Suprapubic skin (tissue), 4 donors: ENCODE measurements at places on chromosomes 12 and 14. TPM values are rescaled to one million over a fixed set of nuclear protein-coding genes. Genes with fewer than 3 reads are reported as not detected.

DNA sequence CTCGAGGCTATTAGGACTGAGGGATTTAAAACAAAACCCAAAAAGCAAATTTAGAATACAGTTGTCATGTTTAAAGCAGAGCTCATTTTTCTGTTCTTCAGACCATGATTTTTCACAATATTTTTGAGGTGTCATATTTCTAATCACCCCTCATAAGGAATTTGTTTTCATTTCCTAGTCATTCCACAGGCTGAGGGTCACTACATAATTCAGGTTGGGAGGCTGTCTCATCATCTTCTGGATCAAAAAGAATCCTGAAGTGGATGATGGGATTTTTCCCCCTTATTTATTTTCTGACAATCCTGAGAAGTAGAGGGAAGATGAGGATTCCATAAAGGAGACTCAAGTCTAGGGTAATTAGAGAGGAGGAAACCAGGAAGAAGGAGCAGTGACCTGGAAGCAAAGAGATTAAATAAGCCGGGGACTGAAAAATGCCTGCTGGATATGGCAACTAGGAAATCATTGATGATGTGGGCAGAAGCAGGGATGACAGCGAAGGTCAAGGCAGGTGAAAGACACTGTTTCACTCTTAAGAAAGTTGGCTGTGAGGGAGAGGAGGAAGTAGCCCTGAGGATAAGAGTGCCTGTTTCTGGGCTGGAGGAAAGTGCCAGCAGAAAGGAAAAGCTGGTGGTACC, 9.0 kb upstream of the PCNX1 start:
- DNase-seq: no peak

- no peak for DNase-seq
These were observed 48.4 kb downstream of the LTBP2 start for GRCh38 chr14:74563586-74564159.

DNA sequence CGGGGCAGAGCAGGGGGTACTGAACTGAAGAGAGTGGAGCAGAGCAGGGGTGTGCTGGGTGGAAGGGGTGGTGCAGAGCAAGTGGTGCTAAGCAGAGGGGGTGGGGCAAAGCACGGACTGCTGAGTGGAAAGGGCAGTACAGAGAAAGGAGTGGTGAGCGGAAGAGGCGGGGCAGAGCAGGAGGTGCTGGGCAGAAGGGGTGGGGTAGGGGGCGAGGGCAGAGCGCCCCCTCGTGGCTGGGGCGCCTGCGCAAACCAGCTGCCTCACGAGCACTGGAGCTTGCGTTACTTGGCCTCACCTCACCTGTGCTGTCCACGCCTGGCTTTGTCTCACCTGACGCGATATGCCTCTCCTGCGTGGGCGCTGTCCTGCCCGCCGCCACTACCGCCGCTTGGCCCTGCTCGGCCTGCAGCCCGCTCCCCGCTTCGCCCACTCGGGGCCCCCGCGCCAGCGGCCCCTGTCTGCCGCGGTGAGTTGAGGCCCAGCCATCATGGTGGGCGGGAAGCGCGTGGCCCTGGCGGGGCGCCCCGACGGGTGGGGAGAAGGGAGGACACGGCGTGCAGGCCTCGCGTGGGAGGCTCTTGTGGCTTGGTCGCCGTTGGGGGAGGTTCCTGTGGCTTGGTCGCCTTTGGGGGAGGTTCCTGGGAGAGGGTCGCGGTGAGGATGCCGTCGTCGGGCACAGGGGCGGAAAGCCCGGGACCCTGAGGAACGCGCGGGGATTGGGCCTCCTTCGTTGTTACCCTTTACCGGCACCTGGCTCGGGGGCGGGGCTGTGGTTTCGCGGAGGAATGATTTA, at the start of gene COX8C:
Gene COX8C (plus strand): TSS at position 257 of the 796 bp plus-strand sequence. CDS start 87 bp downstream, at position 344.
- no peak for DNase-seq

DNA sequence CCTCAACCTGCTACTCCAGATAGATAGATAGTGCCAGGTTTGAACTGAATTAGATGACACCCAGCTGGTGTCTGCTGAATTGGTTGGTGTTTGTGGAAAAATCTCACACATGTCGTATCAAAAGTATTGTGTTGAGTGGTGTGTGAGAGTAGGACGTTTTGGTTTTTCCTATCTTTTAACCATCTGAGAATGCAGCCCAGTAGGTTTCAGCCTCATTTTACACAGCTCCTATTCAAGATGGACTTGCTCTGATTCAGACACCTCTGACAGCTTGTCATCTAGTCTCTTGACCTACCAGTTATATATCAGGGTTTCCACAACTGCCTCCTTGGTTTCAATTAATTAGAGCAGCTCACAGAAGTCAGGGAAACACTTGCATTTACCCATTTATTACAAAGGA, 254.4 kb downstream of the KTN1 start:
- no peak for DNase-seq

GRCh38 chr12:94290353-94290752, 142.0 kb downstream of the PLXNC1 start:
- no peak for DNase-seq

GRCh38 chr12:95116341-95116740, 42.9 kb upstream of the NR2C1 start:
- no peak for DNase-seq

DNA sequence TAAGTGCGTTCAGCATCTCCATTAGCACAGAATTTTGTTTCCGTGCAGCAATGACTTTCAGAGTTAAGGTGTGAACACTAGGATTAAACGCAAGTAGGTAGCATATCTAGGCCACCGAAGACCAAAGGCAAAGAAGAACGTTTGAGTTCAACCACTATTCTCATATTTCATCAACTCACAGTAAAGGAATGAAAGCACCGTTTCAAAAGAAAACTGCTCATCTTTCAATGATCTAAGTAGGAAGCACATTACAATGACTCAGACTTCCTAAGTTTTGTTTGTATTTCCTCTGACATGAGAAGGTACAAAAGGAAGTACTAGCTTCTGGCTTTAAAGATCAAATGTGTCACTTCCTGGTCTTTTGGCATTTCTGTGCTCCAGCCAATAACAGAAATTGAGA, 57.6 kb downstream of the ACADS start:
- DNase-seq: no peak

GRCh38 chr12:97877404-97877803, 414.8 kb downstream of the RMST start:
- no peak for DNase-seq

DNA sequence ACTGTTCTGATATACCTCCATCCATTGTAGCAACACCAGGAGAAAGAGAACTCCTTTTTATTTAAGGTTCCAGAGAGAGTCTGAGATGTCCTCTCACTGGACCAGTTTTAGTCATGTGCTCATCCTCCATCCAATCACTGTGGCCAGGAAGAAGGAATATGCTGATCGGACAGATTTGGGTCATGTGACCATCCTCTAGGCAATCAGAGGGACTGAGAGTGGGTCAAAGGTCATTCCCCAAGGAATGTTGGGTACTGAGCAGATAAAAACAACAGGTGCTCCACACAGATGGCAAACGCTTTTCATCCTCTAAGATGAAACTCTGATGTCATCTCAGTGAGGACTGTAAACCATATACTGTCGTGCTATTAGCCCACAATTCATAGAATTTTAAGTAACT, 28.8 kb upstream of the RPH3A start:
- DNase-seq: no peak

DNA sequence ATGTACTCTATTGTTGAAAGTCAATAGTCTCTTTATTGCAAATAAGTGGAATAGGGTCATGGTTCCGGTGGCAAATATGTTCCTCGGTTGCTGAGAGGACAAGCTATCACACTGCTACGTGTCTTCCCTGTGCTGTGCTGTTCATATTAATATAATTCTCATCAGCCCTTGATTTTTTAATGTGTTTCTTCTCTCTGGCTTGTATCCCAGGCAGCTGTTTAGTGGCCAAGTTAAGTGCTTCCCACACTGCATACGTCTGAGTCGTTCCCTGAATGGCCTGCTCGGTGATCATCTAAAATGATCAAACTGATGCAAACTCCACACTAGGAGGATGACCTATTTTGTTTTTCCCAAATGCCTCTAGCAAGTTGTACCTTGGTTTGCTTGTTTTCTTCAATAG, 186.4 kb downstream of the ANO6 start:
- no peak for DNase-seq

DNA sequence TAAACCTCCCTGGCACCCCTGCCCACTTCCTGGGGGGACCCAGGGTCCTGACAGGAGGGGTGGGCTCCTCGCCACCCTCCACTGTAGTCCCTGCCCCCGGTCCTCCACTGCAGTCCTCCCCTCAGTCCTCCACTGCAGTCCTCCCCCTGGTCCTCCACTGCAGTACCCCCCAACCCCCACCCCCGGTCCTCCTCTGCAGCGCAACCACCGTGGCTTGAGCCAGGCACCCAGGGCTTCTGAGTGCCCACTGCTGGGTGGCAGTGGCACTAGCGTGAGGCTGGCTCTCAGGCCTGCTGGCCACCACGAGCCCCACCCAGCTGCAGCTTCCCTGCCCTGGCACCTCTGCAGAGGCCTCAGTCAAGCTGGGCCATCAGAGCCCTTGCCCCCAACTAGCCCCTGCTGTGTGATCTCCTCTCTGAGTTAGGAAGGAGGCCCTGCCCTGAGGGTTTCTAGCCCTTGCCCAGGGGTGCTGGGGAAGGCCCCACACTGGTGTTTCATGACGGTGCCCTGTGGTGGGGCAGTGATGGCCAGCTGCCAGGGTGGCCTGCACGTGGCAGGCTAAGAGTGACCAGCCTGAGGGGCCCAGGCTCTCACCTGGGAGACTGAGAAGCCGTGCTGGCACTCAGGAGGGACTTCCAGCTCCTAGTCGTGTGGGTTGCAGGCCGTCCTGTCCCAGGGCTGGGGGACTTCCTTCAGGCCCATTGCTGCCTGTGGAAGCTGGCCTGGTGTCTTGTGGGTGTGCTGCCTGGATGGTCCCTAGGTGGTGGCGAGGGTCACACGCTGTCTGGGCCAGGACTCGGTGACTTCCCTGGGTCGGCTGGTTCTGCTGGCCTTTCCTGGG, 9.7 kb downstream of the CEP170B start:
- DNase-seq: no peak

DNA sequence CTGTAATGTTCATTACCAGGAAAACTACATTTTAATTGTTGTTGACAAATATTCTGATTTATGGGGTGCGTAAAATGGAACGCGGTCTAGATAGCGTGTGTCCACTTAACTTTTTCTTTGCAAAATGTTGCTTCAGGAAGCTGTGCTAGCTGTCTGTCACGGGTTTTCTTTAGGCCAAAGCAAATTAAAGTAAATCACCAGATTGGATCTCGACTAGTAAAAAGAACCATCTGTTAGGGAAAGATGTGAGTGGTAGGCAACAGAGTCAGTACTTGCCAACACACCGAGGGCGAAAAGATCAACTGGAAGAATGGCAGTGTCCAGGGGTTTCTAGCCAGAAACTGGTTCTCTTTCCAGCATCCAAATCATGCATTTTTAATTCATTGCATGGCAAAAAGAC, 404.9 kb upstream of the TMPO start:
- no peak for DNase-seq

DNA sequence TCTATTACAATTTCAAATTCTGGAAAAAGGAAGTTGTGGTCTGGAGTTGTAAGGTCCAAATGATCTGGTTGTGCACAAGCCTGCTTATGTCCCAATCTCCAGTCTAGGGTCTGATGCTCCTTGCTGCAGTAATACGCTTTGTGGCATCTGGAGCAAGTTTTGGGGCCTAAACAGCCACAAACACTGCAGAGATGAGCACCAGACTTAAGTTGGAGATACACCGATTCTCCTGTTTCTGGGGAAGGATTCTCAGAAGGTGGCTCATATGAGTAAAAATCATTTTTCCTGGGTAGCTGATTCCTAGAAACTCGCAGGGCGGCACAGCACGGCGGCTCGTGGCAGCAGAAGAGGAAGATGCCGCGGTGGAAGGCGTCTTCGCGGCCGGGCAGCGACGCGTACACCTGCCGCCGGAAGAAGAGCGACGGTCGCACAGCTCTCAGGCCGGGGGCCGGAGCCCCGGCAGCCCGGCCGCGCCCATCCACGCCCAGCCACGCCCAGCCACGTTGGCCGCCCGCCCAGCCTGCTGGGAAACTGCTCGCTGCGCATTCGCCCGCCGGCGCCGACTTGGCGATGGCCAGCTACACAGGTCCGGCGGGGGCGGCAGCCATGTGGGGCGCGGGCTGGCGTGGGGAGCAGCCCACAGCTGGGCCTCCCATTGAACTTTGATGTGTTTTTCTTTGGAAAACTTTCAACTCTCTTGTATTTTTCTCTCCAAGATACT, 129.0 kb downstream of the ASCL4 start:
- no peak for DNase-seq

- DNase-seq: no peak
These were observed 141.0 kb downstream of the SLC15A4 start for GRCh38 chr12:128682548-128683275.

DNA sequence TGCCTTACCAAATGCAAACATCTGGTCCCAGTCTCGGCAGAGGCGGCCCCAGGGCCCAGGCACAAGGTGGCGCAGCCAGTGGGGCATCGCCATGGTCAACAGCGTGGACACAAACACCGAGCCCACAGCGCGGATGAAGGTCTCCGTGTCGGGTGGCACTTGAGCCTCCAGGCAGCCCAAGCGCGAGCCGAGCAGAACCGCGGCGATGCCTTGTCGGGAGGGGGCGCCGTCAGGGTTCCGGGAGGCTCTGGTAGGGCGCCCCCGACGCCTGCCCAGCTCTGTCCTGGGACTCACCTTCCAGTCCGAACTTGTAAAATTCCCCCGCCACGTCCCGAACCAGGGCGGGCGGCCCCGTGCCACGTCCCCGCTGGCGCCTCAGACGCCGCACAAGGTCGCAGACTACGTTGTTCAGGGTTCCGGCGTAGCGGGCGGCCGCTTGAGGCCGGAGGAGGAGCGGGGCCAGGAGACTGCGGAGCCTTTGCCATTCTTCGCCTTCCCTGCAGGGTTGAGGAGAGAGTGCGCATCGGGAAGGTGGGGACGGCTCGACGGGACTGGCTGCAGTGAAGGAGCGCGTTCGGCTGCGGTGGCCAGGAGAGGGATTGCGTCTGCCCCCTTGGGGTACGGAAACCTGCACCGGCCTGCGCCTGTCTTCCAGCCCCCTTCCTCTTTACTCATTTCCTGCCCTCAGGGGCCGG, 1.7 kb downstream of the CYP27B1 start:
- DNase-seq: no peak

DNA sequence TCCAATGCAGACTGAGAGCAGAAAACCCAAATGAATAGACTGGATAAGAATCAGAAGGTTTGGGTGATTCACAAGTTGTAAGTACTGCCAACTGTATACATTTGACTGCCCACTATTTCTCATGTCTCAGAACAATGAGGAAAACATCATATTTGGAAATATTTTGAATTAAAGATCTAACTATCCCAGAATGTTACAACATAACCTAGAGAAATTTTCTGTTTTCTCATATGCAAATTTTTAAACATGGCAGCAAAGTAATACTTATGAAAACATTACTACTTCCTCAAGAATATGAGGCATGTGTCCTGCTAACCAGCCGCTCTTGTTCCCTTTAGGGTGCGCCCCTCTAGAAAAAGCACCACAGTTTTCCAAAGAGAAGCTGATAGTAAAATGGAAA, 179.9 kb downstream of the PTPRO start:
- DNase-seq: no peak

The MGAT4C gene
- 0.26 TPM for total RNA-seq

The KRT78 gene
- total RNA-seq: 115 TPM

The HOXC12 gene
- 3.9 TPM for total RNA-seq

The PRB2 gene
- total RNA-seq: not detected

The MUCL1 gene
- total RNA-seq: 1,397 TPM
